ENCODE measurements at places on chromosomes 3 and 15. TPM values are rescaled to one million over a fixed set of nuclear protein-coding genes. Genes with fewer than 3 reads are reported as not detected.

GRCh38 chr15:98657721-98658120, 9.4 kb downstream of the IGF1R start:
- DNase-seq: no peak

DNA sequence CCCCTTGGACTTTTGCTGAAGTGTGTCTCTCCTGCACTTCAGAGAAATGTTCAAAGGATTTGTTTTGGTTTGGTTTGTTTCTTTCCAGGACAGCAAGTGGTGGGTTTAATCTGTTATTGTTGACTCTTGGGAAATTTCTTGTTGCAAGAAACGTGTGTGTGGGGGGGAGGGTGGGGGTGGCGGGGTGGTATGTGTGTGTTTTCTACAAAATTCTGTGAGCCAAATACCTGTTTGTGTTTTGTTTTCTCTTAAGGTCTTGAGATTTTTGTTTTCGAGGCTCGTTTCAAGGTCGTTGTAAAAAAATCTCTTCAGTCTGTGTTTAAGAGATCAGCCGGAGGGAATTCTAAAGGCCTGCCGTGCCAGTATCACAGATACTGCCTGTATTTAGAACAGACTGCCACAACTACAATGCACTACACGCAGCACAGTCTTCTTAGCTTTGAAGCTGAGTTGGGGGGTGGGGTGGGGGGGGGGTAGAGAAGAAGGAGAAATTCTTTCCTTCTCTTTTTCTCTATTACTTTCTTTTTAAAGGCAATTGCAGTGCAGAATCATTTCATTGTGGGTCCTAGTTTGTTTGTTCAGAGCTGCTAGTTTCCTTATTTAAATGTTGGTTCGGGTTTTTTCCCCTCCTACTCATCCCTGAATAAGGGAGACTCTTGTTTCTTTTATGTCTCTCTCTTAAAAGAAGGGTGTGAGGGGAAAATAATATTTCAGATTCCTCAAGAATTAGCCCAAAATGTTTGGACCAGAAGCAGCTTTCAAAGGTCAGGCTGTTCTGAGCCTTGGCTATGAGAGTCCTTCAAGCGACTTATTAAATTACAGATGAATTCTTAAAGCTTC, 1.4 kb upstream of the BCL6 start:
- DNase-seq: no peak

UNC13C gene
- total RNA-seq: 0.41 TPM

GRCh38 chr3:180680097-180680430, 775 bp upstream of the CCDC39 start:
- DNase-seq: peak; percentile 8

DNA sequence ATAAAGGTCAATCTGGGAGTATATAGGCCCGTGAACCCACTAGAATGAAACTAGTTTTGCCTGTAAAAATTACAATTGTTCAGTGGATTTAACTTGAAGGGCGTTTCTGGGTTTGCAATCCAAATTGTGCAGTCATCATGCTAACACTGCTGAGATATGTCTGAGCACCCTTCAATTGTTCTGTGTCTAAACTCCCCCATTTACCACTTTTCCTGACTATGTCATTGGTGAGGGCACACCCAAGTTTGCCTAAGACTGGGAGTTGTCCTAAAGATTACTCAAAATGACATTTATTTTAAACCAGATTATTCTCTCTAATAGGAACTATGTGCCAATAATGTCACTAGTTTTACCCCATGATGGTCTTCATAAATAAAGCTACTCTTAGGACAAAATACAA, 54.6 kb downstream of the EMC4 start:
- no peak for DNase-seq

GRCh38 chr3:73213896-73214295, 152.4 kb downstream of the EBLN2 start:
- DNase-seq: no peak

DNA sequence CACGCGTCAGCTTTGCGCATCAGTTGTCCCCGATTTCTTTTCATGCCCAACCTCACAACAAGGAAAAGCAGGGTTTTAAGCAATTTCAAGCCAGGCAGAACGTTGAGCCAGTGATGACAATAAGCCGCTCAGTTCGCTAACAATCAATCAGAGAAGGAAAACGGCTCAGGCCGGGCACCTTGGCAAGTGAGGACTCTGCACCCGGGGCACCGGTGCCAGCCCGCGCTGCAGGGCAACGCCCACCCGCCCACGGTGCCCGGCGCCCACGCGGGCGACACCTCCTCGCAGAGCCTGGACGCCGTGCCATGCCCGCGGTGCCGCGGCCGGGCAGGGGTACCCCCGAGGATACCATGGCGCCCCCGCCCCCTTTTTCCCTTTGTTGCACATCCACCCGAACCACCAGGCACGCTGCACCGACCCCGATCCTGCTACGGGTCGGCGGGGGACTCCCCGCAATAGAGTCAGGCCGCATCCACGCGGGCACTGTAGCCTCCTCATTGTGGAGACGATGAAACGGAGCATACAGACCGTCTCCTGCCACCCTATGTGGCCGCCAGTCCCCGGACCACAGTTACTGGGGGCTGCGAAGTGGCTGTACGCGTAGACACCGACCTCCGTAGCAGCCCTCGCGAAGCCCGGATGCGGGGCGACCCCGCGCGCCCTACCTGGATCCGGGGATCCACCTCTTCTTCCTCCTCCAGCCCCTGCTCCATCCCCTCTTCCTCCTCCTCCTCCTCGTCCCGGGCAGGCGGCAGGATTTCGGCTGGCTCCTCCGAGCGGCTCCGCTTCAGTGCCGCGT, 581 bp downstream of the SH3BP5 start:
- peak; percentile 46 for DNase-seq

- DNase-seq: no peak
These were observed 22.3 kb downstream of the HACL1 start for GRCh38 chr3:15579051-15579450.

DNA sequence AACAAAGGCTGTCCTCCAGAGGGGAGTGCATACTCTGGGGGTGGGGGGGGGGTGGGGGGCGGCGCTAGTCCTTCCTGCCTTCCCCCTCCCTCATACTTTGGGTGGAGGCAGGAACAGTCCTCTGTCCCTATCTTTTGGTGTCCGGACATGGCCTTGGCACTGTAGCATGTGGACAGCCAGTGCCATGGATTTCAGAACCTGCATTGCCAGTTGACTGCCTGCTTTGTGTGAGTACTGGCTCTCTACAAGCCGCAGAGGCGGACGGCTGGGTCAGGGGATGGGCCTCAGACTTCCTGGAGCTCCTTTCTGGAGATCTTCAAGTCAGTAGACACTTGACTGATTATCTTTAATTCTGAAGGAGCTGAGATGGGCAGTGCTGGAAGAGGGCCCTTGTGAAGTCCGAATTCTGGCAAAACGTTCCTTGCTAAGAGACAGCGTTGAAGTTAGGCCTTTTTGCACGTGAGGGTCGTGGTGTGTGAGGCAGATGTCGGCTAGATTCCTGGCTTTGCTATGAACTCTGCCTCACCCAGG, 2.5 kb downstream of the CLDN11 start:
- DNase-seq: no peak

DNA sequence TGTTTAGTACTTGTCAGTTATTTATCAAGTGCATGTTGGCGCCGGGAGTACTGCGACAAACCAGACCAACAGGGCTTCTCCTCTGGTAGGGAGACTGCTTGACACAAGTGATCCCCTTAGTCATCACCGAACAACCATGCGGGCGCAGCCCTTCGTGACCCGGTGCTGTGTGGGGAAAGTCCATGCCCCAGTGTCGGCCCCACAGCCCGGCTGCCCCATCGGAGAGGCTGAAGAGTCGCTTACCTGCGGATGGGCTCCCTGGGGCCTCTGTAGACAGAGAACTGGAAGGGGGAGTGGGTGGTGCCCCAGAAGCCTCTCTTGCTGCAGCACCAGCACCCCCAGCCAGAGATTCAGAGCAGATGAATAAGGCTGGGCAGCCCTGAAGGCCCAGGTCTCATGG, 90.3 kb upstream of the PRR23E start:
- no peak for DNase-seq

ULK4 gene
- 16.1 TPM for total RNA-seq

AADACL2 gene
- not detected for total RNA-seq

CERS3 gene
- not detected for total RNA-seq

Measured in transverse colon (tissue), 4 donors.